Activated CD4-positive, alpha-beta T cell treated with anti-CD3 and anti-CD28 coated beads, Interleukin-2, Interleukin-6, amounts not matched to agents 100 ng/mL and 50 ng/mL, durations not matched to agents 16 hours and 8 hours (primary cell): ENCODE measurements at places on chromosomes 3 and 15.
A peak's percentile ranks its signal among the peaks of the same experiment; 100 is the strongest.

DNA sequence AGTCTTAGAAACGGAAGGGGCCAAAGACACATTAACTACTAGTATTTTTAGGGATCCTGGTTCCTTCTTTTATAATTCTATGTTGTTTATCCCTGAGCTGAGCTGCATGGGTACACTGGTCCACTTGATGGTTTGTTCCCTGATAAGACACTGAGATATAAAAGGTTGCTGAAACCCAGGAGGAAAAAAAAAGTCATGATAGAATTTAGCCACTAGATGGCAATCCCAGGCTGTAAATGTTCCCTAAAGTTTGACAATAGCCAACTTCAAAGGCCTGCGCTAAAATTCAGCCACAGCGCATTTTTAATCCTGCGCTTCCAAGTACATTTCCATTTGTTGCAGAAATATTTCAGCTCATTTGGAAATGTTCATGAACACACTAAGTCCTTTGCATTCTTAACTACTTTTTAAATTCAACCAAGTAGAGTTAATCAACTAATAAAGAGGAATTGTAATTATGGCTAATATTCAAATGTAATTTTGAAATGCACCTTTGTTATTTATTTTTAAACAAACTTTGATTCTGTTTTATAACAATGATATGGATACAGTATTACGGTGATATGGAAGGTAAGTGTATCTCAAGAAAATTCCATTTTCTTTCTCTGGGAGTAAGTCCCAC, 249.3 kb upstream of the FEZF2 start:
- DNase-seq, result peak; percentile 28

DNA sequence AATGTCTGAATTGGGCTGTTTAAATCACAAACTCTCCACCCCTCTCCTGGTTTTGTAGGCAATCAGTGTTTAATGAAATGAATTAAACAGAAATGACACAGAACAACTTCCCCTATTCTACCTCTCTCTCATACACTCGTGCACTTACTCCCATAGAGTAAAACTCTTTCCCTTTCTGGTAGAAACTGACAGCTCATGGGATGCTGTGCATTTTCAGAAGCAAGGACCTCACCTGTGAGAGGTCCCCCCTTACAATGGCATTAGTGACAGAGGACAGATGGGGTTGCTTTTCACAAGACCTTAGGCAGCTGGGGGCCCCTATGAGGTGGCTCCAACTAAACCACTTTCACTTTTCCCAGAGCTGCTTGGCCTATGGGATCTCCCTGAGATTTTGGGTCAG, 31.9 kb downstream of the PARP16 start:
- DNase-seq, result no peak

DNA sequence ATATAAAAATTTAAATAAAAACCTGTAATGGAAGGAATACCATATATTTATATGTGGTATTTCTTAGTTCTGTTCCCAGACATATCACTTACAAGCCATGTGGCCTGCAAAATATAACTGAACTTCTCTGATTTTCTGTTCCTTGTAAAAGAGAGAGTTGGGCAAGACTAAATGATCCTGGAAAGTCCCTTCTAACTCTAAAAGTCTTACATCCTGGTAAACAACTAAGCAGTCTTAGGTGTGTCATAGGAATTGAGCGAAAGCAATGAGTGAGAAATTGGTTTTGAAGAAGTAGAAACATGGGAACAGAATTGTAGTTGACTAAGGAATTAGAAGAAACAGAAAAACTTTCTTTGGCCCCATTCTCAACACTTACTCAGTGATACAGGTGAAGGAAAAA, 25.3 kb upstream of the IL20RB start:
- DNase-seq, result peak; percentile 20

DNA sequence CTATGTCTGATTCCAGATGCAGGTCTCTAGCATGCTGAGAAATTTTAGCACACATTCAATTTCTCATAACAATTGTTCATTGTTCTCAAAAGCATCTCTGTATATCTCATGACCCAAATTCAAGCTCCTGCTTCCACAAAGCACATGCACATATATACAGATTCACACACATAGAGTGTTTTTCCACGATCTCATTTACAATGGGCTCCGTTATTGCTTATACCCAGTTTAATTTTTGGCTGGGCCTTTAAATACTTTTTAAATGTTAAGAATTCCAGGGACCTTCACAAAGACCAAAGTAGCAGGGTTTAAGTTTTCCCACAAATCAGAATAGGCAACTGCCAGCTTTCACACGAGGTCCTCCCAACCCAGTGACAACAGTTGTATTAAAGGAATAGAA, 333.5 kb upstream of the SEMA6D start:
- DNase-seq, result no peak

DNA sequence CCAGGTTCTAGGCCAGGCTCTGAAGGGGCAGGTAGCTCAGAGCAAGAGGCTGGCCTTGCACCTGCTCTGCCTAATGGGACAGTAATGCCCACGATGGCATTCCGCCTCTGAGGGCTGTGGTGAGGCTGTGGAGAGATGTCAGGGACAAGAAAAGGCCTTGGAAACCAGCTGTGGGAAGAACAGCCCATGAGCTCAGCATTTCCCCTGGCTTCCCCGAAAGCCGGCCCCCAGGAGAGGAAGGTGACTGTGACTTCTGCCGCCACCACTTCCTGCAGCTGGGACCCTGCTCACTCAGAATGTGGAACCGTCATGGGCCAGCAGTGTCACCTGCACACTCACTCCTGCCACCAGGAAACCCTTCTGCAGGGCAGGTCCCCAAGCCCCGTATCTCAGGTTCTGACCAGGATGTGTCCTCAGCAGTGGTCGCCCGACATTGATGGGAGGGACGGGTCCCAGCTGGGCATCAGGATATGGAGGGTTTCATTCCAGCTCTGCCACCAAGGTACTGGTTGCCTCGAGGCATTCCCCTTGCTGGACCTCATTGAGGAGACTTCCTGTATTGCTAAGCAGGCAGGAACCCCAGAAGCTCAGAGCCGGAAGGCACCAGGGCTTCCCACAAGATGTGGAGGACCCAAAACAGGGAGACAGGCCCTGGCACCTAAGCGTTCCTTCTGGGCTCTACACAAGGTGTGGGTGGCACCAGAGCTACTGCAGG, 30.7 kb downstream of the SEMA7A start:
- peak; percentile 93 for DNase-seq

DNA sequence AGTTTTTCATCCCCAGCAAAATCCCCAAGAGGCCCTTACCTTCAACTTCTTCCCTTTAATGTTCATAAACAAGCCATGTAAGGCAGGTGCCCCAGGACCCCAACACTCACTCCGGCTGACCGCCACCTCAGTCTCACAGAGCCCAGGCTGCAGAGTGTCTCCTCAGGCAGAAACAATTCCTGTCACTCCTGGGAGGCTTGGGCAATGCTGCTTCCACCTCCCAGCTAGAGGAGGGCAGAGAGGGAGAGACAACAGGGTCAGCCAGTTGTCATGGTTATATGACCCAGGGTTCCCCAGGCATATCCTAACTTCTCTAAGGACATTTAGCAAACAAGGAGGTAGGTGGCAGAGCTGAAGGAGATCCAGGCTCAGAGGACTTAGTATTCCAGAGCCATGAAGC, at the start of gene PLIN1:
Gene PLIN1 (minus strand): TSS at position 156 of the 400 bp plus-strand sequence. CDS start 1,878 bp downstream, outside the sequence.
- no peak for DNase-seq

DNA sequence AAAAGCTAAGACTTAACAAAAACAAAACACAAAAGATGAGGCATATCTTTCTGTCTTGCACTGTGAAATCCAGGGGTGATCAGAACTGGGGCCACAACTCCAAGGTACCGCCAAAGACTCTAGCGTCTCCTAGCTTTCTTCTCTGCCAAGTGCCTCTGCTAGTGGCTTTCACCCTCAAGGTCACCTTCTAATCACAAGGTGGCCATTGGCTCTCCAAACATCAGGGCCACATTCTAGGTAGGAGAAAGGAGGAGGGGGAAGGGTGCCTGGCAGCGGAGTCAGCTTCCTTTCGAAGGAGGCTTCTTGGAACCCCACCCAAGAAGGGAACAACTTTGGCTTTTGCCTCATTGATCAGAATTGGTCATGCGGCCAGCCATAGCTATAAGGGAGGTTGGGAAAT, 168.8 kb upstream of the SMAD3 start:
- no peak for DNase-seq

DNA sequence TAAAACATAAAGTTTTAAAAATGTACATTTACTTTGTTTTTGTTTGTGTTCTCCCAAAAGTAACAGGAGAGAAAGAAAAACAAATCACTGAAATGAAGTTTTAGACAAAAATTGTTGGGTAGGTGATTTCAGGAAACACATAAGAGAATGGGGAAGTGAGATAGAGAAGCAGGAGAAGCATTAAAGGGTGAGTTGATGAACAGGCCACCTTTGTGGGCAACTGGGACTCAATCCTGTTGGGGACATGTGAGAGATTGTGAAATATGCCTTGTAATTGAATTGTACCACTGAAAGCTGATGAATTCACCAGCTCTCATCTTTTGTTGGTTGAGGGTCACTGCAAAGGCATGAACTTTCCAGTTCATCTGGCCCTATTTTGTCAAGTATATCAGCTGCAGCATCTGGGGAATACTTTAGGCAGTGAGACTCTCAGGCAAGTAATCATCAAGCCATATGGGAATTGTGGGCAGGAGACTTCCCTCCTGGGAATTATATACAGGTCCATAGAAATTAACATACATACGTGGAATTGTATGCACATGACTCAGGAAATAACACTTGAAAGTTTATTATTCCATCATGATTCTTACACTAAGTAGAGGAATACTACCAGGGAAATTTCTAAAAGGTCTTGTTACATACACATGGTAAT, 181.0 kb downstream of the ZBBX start:
- DNase-seq, result no peak

DNA sequence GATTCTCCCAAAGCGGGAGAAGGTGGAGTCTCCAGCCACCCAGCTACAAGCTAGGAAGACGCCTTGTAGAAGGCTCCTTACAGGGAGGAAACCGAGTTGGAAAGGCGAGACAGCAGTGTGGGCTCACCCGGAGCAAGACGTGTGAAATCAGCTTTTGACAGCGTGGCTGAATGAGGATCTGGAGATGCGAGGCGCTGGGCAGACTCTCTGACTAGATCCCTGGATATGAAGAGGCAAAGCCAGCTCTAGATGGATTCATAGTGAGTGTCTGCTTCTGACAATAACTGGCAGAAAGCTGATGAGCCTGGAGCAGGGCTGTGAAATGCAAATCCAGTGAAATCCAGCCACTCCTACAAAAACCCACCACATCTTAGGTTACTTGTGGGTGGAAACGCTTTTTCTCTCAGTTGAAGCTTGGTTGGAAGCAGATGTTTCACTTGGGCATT, 41.0 kb downstream of the GOLGA6A start:
- no peak for DNase-seq

GRCh38 chr15:81301815-81302399, 22.0 kb downstream of the STARD5 start:
- DNase-seq, result peak; percentile 82

DNA sequence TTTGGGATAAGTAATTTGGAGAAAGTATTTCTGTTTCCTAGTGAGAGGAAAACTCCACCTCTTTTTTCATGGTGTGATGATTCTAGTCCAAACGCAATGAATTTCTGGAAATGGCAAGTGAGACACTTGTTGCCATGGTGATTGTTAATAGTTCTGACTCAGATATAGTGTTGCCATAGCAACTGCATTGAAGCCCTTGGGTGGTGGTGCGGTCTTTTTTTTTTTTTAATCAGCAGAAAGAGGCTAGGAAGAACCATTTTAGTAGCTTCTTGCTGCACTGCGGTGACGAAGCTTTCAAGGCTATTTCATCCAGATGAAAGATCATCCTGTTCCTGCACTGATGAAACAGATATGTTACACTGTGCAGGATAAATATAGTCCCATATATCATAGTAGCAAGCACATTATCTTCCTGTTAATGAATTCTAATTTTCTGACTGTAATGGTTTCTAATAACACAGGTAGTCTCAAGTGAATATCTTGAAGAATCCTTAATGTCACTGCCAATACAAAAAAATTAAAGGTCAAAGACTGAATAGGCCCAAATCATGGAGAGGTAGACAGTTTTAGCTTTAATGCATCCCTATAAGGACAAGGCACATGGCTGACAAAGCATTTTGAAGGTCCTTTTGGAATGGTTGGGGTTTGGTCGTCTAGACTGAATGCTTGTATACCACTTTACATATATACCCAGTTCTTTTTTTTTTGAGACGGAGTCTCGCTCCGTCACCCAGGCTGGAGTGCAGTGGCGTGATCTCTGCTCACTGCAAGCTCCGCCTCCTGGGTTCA, 125.1 kb upstream of the ZBTB20 start:
- DNase-seq, result no peak

DNA sequence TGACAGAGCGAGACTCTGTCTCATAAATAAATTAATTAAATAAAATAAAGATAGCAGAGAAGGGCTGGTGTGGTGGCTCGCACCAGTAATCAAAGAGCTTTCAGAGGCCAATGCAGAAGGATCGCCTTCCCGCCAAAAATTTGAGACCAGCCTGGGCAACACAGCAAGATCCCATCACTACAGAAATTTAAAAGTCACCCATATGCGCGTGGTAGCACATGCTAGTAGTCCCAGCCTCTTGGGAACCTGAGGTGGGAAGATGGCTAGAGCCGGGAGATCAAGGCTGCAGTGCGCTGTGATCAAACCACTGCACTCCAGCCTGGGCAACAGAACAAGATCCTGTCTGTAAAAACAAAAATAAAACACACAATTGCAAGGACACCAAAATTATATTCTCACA, 9.6 kb downstream of the SMARCC1 start:
- no peak for DNase-seq

DNA sequence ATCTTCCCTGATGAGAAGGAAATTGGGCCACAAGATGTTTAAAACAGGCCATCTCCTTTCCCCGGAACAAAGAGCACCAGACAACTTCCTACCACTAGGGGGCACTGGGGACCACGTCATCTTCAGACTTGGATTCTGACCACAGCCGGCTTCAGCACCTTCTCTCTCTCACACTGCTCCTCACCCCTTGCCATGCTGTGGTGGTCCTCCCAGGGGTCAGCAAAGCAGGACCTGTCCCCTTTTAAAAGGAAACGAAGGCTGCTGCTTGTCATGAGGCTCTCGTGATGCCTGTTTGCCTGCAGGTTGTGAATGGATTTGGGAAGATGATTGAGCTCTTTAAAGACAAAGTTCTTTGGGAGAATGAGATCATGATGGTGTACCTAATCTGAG, 16.2 kb downstream of the RFT1 start:
- DNase-seq, result peak; percentile 90

DNA sequence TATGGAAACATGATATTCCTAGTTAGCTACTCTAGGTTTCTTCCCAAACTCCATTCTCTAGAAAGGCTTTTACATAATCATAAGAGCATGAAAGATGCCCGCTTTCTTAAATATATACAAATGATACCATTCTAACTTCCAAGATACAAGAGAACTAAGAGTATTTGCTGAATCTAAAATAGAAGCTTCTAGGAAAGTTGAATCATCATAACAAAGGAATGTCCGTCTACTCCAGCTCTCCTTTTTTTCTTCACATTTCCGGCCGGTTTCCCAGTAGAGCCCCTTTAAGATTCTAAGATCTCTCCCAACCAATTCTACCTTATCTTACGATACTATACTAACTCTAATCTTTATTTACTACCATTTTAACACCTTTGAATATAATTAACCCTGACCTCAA, 60.1 kb downstream of the RAD18 start:
- DNase-seq, result no peak

- no peak for DNase-seq
Observed at GRCh38 chr3:172280406-172281051, 167.7 kb downstream of the GHSR start.

GRCh38 chr3:61141697-61142096, 109.6 kb downstream of the FHIT start:
- DNase-seq, result no peak
